NCI-H460 (cell line): ENCODE measurements at places on chromosomes 4 and X.

DNA sequence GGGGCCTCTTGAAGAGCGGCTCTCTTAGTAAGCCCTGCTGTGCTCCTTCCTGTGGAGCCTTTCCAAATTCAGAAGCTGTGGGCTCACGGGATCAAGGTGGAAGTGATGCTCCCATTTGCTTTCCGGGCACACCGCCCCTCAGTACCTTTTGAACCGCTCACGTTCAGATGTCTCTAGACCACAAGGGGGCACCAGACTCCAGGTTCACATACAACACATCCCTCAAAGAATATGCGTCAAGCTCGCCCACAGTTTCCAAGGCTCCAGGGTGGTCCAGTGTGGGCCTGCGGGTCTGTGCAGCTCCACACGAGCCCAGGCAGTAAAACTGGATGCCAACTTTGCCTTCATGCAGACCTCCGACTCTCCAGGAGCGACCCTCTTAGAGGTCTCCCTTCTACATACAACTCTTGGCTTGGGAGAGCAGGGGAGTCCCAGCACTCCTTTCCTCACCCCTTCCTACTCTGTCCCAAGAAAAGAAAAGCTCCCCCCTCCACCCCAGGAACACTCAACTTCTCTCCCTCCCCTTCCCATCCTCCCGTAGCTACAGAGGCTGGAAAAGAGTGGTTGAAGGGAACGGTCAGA, 11.0 kb downstream of the SUPT20HL1 start:
- DNase-seq, result peak; percentile 45

- DNase-seq, result peak; percentile 36
Observed at GRCh38 chr4:112857461-112857860, 192.0 kb upstream of the ANK2 start.

GRCh38 chr4:78129383-78130108, 72.4 kb downstream of the FRAS1 start:
- no peak for DNase-seq

GRCh38 chr4:42642845-42643615, 13.9 kb downstream of the ATP8A1 start:
- no peak for DNase-seq

DNA sequence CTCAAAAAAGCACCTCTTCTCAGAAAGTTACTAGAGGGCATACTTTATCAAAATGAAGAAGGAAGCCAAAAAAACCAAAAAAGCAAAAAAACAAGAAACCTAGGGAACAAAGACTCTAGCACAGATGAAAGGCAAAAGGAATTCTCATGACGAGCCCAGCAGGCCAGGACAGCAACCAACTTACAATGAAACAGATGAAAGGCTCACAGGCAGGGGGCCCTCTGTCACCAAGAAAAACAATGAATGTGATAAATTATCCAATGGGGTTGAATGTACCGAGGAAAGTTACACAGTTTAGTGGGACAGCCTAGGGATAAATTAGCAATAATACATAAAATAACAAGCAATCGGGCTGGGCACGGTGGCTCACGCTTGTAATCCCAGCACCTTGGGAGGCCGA, 79.0 kb downstream of the GPR82 start:
- no peak for DNase-seq

DNA sequence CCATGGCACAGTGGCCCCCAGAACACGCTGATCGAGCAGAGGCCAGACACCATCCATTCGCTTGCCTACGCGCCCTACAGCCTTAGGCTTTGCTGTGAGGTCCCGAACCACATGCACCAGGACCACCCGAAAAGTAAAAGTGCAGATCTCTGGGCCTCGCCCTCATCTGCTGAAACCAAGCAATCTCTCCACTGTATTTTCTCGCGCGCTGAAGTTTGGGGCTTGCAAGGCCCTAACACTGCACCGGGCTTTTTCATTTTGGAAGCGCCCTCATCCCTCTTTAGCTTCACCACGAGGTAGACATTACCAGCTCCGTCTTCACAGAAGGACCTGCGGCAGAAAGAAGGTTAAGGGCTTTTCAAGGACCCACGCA, 21.2 kb downstream of the NKX3-2 start:
- DNase-seq, result no peak

- DNase-seq, result no peak
Observed at GRCh38 chr4:180598281-180598680, 1644.9 kb upstream of the TENM3 start.

DNA sequence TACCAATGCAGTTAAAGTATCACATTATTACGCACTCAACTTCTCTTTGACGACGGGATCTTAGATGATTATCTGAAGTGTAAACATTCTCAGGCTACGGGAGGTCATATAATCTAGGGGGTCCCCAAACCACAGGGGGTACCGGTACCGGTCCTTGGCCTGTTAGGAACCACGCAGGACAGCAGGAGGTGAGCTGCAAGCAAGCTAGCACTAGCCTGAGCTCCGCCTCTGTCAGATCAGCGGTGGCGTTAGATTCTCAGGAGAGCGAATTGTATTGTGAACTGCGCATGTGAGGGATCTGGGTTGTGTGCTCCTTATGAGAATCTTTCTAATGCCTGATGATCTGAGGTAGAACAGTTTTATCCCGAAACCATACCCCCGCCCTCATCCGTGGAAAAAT, 20.6 kb upstream of the PRR27 start:
- DNase-seq, result no peak

DNA sequence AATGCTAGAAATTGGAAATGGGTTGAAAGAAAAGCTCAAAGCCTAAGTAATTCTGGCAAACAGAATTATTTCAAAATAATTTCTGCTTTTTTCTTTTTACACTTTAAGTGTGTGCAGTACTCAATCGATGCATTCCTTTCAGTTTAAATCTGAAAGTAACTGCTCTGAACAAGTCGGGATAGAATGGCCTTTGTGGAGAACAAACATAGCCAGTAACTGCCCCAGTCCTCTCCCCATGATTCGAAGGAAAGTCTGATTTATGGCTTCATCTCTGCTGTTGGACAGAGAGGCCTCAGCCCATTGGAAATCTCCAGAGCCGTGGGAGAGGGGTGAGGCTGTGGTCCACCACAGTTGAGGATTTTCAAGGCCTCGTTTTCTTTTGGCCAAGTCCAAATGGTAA, 174.0 kb upstream of the TLL1 start:
- DNase-seq, result no peak

DNA sequence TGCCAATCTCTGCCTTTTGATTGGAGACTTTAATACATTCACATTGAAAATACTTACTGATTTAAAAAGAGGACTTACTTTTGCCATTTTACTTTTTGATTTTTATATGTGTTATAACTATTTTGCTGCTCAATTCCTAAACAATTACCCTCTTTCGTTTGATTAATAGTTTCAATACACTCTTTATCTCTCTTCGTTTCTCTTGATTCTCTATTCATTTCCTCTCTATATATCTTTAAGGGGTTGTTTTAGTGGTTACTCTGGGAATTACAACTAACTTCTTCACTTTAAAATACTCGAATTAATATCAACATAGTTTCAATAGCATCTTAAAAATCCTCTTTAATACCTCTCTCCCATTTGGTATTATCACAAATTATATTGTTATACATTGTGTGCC, 116.6 kb downstream of the PTCHD1 start:
- no peak for DNase-seq

- DNase-seq, result no peak
Observed at GRCh38 chr4:90375081-90375480, 247.9 kb downstream of the CCSER1 start.

DNA sequence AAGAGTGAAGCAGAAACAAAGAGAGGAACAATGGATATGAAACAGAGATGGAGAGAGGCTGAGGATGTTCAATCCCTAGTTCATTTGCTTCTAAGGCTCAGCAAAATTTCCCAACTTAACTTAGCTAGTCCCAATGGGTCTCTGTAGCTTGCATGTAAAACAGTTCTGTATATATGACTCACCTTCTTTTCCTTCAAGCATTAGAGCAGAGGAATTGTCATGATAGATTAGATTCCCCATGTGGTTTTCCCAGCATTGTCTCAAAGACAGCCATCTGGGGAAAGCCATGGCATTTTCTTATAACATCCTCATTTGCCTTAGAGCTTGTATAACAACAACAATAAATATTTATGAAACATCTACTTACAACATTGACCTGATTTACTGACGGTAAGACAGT, 93.9 kb upstream of the GATB start:
- no peak for DNase-seq

DNA sequence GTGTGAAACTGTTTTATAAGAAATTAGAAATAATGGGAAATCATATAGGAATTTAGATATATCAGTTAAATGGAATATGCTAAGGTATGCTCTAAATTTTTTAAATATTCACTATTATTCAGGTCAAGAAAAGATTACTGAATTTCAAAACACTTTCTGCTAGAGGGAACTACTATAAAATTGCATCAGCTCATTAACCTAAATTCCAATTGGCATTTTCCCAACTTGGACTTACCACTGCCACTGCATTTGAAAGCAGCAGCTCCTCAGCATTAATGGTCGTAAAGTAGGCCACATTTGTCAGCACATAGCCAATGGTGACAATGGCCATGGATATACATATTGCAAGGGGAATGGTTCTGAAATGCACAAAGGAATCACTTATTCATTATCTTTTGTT, 57.3 kb downstream of the SLC7A11 start:
- DNase-seq, result no peak

- no peak for DNase-seq
Observed at GRCh38 chrX:40570346-40571093, 10.2 kb upstream of the ATP6AP2 start.

GRCh38 chr4:81629366-81629765, 157.7 kb upstream of the RASGEF1B start:
- no peak for DNase-seq

DNA sequence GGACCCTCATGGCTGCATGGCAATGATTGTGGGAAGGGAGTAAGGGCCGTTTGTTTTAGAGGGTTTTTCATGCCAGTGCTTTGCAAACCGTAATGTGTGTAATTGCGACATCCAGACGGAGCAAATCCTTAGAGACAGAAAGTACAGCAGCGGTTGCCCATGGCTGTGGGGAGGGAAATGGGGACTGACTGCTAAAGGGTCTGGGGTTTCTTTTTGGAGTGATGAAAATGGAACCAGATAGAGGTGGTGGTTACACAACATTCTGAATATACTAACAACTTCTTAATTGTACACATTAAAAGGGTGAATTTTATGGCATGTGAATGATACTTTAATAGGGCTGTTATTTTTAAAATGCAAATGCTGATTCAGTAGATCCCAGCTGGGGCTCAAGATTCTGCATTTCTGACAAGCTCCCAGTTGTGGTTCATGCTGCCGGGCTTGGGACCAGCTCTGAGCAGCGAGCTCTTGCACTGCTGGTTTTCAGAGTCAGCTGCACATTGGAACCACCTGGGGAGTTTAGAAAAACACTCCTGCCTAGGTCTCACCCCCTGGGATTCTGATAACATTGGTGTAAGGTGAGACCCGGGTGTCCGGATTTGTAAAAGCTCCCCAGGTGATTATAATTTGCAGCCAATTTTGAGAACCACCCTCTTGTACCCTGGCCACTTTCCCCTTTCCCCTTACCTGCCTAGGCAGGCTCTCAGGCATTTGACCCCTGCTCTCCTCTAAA, 47.7 kb downstream of the PRPS1 start:
- peak; percentile 29 for DNase-seq

DNA sequence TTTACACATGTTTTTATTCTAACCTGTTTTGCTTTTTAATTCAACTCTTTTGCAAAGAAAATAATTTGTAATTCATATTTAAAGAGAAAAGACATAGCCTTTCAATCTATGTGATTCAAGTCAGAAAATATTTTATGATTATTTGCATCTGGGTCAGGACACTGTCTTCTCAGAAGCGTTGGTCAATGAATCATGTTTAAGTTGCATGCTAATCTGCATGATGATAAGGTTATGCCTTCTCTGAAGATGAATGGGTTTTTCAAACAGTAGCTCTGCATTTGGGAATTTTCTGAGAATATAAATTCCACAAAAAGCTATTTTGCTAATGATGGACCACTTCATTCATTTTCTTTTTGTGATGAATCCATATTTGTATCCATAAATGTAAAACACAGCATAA, 282.5 kb downstream of the TMA16 start:
- DNase-seq, result no peak

GRCh38 chr4:147325571-147325981, 155.3 kb upstream of the EDNRA start:
- DNase-seq, result no peak
